ENCODE measurements at places on chromosomes 5 and 9.

DNA sequence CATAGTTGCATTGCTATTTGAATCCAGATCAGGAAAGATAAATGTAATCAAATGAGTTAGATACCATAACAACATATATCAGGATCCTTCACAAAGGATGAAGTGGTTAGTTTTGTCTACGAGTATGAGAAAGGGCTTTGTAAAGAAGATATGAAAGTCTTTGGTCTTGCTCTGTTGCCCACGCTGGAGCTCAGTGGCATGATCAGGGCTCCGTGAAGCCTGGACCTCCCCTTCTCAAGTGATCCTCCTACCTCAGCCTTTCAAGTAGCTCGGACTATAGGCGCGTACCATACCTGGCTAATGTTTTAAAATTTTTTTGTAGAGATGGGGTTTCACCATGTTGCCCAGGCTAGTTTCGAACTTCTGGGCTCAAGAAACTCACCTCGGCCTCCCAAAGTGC, 1.8 kb downstream of the SMC5 start:
- no peak for DNase-seq

GRCh38 chr9:85995599-85995998, 54.7 kb downstream of the NAA35 start:
- DNase-seq, result no peak

DNA sequence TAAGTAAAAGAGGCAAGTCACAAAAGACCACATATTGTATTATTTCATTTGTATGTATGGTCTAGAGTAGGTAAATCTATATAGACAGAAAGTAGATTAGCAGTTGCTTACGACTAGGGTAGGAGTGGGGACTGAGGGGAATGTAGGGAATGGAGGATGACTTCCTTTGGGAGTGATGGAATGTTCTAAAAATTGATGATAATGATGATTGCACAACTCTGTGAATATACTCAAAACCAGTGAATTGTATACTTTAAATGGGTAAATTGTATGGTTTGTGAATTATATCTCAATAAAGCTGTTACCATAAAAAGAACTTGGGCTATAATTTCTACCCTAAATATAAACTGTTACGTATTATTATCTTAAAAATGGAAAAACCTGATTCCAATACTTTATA, 35.0 kb downstream of the ADAMTS6 start:
- no peak for DNase-seq

DNA sequence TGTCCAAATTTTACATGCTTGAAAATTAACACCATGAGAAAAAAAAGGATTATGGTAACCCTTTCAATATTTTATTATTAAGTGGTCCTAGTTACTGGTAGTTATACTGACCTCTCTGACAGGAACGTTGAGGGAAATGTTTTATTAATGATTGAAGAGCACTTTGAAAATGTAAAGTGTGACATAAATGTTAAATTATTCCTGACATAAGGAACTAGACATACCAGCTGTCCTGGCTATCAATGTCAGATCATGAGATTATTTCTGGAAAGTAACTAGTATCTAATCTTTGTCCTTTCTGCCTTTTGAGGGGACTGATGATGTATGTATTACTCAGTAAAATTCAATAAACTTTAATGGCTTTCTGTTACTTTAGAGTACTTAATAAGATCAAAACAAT, 1538.5 kb upstream of the CDH6 start:
- no peak for DNase-seq

DNA sequence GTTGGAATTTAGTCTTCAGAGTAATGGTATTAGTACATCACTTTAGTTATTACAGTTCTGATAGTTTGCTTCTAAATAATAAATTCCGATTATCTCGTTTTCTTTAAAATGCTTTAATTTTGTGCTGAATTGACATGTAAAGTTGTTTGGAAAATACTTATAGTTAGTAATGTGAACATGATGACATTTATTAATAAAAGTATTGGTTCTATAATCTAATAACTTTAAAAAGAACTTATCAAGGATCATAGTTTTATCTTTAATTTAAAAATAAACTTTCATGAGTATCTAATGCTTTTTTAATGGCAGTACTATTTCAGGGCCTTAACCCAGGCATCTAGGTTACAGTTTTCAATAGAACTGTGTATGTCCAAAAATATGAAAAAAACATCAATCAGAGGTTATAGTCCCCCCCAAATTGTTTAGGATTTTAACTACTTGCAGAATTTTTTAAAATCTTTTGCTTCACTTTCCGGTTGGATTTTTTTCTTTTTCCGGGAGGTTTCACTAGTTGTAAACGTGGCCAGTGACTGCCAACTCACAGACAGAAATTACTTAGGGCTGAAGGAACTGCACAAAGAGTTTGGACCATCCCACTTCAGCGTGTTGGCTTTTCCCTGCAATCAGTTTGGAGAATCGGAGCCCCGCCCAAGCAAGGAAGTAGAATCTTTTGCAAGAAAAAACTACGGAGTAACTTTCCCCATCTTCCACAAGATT, 680 bp downstream of the GPX8 start:
- no peak for DNase-seq

All from NCI-H345 (cell line).